ENCODE measurements at places on chromosomes 1 and 21.

DNA sequence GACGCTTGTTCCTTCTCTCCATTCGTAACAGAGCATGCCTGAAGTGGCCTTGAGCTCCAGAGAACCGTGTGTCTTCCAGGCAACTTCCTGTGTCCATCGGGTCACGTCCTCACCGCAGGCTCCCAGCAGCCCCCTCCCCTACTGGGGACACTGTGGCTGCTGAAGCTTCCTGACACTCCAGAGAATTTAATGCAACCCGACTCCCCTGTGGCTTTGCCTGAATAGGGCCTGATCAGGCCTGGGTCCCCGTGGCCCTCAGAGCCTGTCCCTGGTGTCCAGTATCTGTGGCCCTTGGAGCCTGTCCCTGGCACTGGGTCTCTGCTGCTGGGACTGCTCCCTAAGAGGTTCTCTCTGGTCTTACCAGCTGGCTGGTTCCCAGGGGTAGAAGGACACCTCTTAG is 219.7 kb upstream of the VAMP3 start:
- no peak for DNase-seq

GRCh38 chr21:25496825-25497482 is 110.3 kb downstream of the MRPL39 start:
- no peak for DNase-seq

- DNase-seq: no peak
Observed at GRCh38 chr1:5891736-5892135, 100.5 kb downstream of the NPHP4 start.

DNA sequence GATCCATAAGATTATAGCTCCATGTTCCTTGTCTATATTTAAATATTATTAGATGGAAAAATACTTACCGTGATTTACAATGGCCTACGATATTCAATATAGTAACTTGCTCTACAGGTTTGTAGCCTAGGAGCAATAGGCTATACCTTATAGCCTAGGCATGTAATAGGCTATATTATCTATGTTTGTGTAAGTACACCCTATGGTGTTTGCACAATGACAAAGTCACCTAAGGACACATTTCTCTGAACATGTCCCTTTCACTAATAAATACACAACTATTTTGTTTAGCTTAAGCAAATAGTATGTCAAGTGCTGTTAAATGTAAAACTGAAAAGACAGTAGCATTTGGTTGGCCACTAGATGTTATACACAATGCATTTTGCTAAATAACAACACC is 248.9 kb upstream of the ADGRL4 start:
- DNase-seq: no peak

GRCh38 chr1:115677182-115677555 is 35.4 kb downstream of the VANGL1 start:
- no peak for DNase-seq

DNA sequence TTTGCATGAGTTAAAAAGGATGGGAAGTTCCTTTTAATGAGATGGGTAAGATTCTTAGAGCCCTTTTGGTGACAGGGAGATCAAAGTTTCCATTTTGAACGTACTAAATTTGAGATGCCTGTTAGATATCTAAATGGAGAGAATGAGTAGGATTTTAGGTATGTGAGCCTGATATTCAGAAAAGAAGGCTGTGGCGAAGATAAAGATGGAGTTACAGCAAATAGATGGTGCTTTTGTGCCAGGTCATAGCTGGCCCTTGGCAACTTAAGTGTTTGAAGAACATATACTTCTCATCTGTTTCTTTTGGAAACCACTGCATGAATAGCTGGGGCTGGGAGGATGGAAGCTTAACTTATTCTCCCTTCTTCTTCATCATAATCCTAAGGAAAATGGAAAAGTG is 282.5 kb downstream of the PTBP2 start:
- DNase-seq: no peak

GRCh38 chr1:71738910-71739309 is 543.4 kb downstream of the NEGR1 start:
- DNase-seq: no peak

GRCh38 chr1:21742578-21742977 is 40.4 kb downstream of the USP48 start:
- DNase-seq: no peak

DNA sequence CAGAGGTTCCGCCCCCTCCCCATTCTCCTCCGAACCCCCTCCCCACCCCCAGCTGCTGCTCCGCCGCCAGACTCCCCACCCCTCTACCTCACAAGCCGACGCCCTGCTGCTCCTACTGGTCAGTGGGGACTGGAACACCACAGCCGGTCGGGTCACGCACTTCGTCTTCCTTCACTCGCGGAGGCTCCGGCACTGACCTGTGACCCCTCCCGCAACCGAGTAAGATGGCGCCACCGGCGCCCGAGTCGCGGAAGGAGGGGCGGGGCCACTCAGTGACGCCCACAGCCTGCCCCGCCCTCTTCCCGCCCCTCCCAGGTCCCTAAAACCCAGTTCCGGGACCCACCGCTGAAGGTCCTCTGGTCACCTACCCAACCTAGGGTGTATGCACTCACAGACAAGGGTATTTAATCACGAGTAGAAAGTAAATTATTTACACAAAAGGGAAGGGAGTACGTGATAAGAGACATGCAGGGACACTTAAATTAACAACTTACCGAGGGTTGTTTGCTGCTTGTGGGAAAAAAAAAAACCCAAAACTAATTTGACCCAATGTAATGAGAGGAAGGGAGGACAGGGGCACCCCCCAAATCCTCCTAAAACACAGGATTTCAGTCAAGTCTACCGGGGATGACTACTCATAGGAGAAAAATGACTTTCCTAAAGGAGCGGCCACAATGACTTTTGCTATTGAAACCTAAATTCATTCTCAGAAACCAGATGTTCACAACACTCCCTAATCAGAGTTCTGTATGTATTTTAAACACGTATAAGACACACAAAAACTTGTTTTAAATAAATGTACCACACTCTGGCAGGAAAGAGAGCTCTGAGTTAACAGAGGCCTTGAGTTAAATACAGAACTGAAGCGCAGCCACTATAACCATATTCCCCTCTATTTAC is at the start of gene RIT1:
TSS of gene RIT1 (minus strand) at position 194 of the 900 bp plus-strand sequence. CDS start 588 bp downstream, outside the sequence.
- peak; percentile 82 for DNase-seq

DNA sequence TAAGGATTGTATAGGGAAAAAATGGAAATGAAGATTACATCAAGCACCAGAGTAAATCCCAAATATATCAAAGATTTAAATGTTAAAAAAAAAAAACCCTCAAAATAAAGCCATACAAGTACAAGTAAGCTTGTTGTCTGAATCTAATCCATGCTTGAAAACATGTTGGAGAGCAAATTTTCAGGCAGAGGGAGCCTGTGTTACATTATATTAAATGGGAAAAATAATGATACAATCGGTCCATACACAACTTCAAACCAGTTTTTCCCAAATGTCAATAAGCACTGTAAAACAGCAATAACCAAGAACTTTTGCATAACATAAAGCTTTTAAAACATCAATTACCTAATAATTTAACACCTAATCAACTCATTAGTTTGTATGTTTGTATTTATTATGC is 949.4 kb upstream of the ADGRL4 start:
- DNase-seq: no peak

DNA sequence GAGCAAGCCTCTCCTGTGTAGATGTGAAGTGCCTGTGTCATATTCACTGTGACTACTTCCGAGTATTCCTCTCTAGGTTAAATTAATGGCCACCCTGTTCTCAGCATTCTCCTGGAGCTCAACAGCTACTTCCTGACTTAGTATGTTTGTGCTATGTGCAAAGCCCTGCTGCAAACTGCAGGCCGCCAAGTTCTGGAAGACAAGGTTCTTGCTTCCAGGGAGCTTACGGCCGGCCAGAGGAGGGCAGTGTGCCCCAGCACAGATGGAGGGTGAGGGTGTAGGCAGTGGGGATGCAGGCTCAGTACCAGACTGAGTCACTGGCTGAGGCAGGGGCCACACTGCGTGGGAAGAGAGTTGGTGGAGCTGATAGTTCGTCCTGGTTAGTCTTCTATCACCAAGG is 43.2 kb downstream of the ELK4 start:
- no peak for DNase-seq

DNA sequence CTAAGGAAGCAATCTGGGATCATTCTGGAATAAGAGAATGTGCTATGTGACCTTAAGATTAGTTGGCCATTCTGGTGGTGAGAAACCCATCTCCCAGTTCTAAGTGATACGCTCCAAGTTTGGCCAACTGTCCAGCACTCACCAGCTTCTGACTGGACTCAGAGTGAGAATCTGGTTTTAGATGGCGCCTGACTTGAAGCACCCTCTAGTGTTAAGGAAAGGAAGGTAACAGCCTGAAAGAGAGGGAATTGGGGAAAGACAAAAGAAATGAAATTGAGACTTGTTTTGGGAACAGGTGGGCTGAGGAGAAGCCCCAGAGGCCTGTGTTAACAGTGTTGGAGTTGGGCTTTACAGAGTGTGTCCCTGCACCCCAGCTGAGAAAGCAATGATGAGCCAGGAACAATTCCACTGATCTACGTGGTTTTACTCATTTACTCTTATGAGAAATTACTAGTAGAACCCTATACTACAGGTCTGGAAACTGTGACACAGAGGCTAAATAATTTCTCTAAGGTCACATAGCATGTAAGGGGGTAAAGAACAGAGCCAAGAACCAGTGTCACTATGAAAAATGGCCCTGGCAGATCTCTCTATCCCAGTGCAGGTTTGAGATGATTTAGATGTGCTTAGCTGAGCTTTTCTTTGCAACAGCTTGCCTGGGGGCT is 9.3 kb upstream of the FCAMR start:
- DNase-seq: peak; percentile 27

- peak; percentile 76 for DNase-seq
Observed at GRCh38 chr21:43775795-43776430, at the start of gene CSTB. CSTB (minus strand) TSS chr21:43776308; CDS start chr21:43776269, 39 bp downstream.

DNA sequence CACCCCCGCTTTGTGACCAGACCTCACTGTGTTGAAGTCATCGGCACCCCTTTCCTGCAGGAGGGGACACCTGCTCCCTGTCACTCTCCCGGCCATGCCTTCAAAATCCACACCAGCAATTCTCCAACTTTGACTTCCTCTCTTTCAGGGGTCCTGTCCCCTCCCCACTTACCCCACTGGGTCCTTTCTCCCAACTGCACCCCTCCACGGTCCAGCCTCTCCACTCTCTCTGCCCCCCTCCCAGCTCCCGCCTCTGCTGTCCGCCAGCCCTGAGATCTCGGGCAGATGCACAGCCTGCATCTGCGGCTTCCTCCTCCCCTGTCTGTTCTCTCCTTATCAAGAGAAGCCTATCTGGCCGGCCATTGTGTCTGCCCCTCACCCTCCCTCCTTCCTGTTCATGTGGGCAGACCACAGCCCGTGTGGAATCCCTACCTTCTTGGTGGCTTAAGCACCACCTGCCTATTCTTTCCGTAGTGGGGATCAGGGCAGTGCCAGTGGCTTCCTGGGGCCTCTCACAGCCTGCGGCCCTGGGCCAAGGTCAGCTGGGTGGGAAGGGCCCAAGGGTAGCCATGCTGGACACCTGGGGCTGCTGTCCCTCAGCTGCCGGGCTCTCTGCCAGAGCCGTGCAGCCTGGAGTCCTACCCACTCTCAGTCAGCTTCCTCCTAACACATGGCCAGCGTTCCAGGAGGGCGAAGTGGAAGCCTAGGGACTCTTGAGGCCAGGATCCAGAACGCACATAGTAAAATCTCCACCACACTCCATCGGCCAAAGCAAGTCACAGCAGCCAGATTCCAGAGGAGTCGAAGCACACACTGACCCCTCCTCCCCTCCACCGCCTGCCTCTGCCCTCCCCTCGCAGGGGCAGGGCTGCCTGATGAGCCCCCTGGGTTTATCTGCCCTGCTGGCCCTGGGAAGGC is 5.1 kb upstream of the HES4 start:
- no peak for DNase-seq

GRCh38 chr1:97243973-97244560 is 522.5 kb downstream of the PTBP2 start:
- no peak for DNase-seq

DNA sequence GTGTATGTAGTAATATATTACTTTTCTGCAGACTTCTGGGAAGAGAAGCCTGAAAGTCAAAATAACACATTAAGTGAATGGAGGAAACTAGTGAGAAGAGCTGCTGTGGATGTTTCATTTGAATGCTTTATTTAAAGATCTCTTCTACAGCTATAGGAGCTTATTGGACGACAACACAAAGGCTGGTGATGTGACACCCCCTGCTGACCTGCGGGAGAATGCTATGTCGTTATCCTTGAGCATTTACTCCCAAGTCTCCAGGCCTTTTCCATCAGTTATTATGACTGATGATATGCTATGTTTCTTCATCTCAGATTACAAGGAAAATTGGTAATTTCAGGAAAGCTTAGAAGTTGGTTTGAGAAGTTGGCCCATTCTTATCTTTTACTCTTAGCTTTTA is 22.3 kb upstream of the PLA2G4A start:
- no peak for DNase-seq

DNA sequence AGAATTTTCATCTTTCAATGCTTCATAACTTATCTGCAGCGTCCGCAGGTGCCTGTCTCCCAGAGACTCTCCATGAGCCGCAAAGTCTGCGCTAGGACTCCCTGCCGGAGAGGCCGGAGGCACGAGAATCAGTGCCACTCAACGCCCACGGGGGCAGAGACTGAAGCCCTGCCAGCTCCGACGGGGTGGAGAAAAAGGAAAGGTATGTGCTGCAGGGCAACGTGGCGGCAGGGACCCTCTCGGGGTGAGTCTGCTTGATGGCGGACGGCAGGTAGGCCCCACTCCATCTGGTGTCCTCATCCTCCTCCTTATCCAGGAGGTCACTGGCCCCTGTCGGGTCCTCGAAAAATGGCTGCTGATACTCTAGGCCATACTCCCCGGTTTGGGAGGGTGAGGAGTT is 21.9 kb upstream of the MRPS14 start:
- no peak for DNase-seq

- DNase-seq: no peak
Observed at GRCh38 chr1:68197461-68197860, 34.9 kb downstream of the WLS start.

DNA sequence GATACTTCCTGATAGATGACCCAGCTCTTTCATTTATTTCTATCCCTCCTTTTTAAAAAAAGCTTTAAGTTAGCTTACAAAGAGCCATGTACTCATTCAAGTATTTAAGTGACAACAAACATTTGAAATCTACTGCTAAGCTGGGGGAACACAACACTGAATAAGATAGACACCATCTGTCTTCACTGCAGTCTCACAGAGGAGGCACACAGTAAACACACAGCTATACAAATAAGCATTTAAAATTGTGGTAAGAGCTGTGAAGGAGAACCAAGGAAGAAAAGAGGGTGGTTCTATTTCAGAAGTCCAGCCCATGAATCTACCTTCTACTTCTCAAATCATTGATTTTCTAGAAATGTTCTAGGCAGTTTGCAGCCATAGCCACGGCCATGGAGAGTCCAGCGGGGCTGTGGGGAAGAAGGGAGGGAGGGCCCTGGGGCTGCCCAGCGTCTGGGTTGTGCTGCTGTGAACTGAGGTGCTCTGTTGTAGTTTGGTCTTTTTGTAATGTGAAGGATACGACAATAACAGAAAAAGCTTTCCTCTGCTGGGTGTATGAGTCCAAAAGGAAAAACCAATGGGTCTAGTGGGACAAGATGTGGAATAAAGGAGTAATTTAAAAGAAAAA is 28.2 kb downstream of the PRDM2 start:
- DNase-seq: no peak

GRCh38 chr1:118160806-118161205 is 24.2 kb downstream of the SPAG17 start:
- no peak for DNase-seq

- no peak for DNase-seq
Observed at GRCh38 chr1:30040081-30041019, 683.0 kb downstream of the MATN1 start.

All from HTR-8/SVneo (cell line).